WTC11 (cell line): ENCODE measurements at places on chromosomes 11 and 22.

DNA sequence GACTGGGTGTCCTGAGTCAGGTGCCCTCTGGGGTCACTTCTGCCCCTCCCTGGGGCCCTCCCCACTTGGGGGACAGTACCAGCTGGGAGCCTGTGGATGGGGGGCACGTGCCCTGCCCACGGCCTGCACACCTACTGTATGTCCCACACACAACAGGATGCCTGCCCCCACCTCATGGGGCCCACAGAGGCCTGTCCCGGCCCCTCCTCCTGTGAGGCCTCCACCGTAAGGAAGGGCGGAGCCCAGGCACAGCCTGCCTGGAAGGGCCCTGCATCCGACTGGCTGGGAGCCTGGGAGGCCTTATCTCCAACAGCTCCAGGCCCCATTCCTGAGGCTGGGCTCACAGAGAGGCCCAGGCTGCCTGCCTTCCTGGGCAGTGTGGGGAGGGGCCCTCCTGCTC lies 47.8 kb downstream of the BRSK2 start:
- no peak overlapping the region for H3K27ac ChIP-seq
- no peaks in the 10 kb centered on the region for H3K4me1 ChIP-seq
- H3K36me3 ChIP-seq, result peaks cover 2% of the 10 kb centered on the region; the same call in 1 of the 2 replicates

DNA sequence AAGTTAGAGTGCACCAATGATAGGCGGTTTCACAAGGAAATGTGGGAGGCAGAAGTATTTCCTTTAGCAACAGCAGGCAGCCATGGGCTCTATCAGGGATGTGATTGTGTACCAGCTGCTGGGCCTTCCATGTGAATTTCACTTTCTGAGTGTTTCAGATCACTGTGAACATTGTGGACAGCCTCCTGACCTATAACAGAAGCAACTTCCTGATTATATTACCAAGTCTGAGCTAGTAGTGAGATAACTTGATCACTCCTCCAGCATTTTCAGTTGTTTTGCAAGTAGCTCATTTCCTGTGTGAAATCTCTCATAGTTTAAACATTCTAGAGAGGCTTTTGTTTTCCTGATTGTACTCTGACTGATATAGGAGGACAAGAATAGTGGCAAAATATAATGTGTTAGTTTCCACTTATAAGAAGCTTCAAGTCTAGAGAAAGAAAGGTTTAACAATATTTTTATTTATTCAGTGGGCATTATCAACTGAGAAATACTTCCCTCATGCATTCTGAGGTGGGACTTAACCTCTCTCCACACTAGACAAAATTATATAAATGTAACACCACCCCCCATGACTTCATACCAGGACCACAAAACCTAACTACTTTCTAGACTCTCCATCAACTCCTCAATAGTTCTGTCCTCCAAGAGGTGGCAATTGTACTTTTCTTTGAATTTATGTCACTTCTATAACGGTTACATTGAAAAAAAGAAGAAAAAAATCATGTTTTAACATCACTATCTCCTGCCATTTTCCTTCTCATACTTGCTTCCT lies 184.2 kb upstream of the LUZP2 start:
- H3K27ac ChIP-seq, result no peak overlapping the region
- no peak for DNase-seq
- no peaks in the 10 kb centered on the region; the same call in 1 of the 2 replicates for H3K27me3 ChIP-seq
- H3K4me3 ChIP-seq, result no peak overlapping the region
- peaks cover 32% of the 10 kb centered on the region for H3K36me3 ChIP-seq

- no peaks in the 10 kb centered on the region for H3K36me3 ChIP-seq
- no peak overlapping the region for H3K27ac ChIP-seq
- H3K4me1 ChIP-seq, result 0 out of 2 replicates have a peak, but pooled peaks cover 5% of the 10 kb centered on the region
- H3K4me3 ChIP-seq, result no peak overlapping the region
- no peak for DNase-seq
These were observed 70.4 kb upstream of the SHISAL1 start for GRCh38 chr22:44383064-44383575.

DNA sequence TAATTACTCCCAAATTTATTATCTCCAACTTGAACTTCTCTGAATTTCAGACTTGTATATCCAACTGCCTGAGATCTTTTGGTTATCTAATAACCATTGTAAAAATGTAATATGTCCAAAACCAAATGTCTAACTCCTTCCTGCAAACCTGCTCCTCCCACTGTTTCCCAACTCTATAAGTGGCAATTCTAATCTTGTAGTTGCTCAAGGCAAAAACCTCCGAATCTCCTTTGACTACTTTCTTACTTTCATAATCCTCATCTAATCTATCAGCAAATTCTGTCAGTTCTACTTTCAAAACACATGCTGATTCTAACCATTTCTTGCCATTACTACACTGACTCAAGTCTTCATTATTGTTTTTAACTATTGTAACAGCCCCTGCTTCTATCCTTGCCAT lies 55.7 kb downstream of the FAM168A start:
- H3K36me3 ChIP-seq, result no peaks in the 10 kb centered on the region
- peaks cover 52% of the 10 kb centered on the region for H3K4me1 ChIP-seq
- H3K4me3 ChIP-seq, result no peak overlapping the region
- H3K27ac ChIP-seq, result no peak overlapping the region

DNA sequence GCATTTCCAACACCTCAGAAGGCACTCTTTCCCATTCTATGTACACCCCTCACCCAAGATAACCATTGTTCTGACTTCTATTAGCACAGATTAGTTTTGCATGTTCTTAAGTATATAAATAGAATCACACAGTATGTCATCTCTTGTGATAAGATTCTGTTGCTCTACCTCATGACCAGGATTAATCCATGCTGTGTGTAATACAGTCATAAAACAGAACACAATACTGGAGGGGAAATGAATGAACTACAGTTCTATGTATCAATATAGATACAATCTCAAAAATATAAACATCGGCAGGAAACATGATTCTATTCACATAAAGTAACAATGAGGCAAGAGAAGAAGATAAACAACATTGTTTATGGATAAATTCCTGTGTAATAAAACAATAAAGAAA lies 151.5 kb downstream of the ATG16L2 start:
- no peak for DNase-seq
- H3K4me1 ChIP-seq, result no peaks in the 10 kb centered on the region
- H3K27me3 ChIP-seq, result no peaks in the 10 kb centered on the region
- no peaks in the 10 kb centered on the region for H3K36me3 ChIP-seq
- no peak overlapping the region for H3K27ac ChIP-seq
- no peak overlapping the region for H3K4me3 ChIP-seq

GRCh38 chr22:35648066-35649025 lies at the start of gene APOL6:
APOL6 (plus strand) TSS chr22:35648446; CDS start chr22:35656426, 7,980 bp downstream.
- peak within 1 kb of the TSS; percentile 69; the same call in 1 of the 2 replicates for H3K27ac ChIP-seq
- DNase-seq, result no peak
- H3K4me3 ChIP-seq, result no peak within 1 kb of the TSS
- H3K27me3 ChIP-seq, result peaks cover 5% of the 10 kb centered on the region
- H3K4me1 ChIP-seq, result peaks cover 17% of the 10 kb centered on the region

GRCh38 chr11:29159552-29160465 lies 857.0 kb downstream of the KCNA4 start:
- H3K4me1 ChIP-seq, result peaks cover 9% of the 10 kb centered on the region
- H3K27ac ChIP-seq, result no peak overlapping the region
- no peaks in the 10 kb centered on the region for H3K27me3 ChIP-seq
- H3K4me3 ChIP-seq, result no peak overlapping the region
- peak; percentile 64 for DNase-seq

DNA sequence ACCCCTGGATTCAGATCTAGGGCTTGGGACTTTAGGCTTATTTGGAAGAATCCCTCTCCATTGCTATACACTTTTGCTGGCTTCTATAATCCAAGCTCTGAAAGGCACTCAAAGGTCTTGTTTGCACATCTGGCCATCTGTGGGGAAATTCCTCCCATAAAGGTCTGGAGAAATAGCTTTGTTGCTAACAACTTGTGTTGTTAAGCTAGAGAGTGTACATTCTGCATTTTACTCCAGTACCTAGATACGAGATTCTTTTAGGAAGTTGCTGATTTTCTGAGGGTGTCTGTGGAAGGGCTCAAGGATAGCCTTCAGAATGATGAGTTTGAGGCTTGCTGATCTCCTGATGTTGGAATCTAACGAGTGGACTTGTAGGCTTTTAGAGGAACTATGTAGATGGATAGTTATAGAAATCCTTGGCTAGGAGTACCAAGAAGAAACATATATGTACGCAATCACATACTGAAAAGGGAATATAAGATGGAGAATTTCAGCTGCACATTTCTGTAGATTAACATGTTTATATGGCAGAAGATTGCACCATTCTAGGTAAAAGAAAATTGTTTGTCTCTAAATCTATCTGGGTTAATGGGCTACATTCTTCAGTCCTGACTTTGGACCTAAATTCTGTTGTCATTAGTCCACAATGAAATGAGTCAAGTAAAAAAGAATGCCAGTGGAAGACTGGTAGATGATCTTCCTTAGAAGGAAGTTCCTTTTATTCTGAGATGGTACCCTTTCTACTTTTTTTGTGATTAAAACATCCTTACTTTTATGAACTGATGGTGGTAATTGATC lies 51.0 kb downstream of the UBASH3B start:
- H3K27me3 ChIP-seq, result no peaks in the 10 kb centered on the region
- no peak overlapping the region for H3K4me3 ChIP-seq
- no peak overlapping the region for H3K27ac ChIP-seq
- no peaks in the 10 kb centered on the region for H3K36me3 ChIP-seq
- peaks cover 6% of the 10 kb centered on the region for H3K4me1 ChIP-seq

DNA sequence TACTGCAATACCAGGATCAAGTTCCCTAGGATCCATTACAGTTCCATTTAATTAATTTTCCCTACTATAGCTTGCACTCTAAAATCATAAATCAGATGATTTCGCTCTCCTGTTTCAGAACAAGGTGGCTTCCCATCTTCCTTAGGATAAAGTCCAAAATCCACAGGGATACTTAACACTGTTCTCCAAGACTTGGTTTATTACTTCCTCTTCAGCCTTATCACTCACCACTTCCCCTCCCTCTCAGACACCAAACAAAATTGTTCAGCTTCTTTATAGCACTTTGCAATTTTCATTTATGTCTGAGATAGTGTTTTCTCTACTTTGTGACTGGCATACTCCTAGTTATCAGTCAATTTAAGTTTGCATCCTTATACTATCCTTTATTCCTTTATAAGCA lies 124.6 kb downstream of the GRIA4 start:
- no peak overlapping the region for H3K4me3 ChIP-seq
- H3K36me3 ChIP-seq, result no peaks in the 10 kb centered on the region; the same call in 1 of the 2 replicates
- H3K27ac ChIP-seq, result no peak overlapping the region
- no peaks in the 10 kb centered on the region for H3K4me1 ChIP-seq
- H3K27me3 ChIP-seq, result no peaks in the 10 kb centered on the region

GRCh38 chr11:128457874-128458273 lies 129.5 kb downstream of the ETS1 start:
- no peaks in the 10 kb centered on the region for H3K27me3 ChIP-seq
- H3K4me3 ChIP-seq, result no peak overlapping the region
- no peaks in the 10 kb centered on the region for H3K4me1 ChIP-seq
- no peak overlapping the region for H3K27ac ChIP-seq
- peaks cover 12% of the 10 kb centered on the region for H3K36me3 ChIP-seq
